GM23248 (cell line): ENCODE measurements at places on chromosomes 12 and 14. TPM values are rescaled to one million over a fixed set of nuclear protein-coding genes. Genes with fewer than 3 reads are reported as not detected.
A peak's percentile ranks its signal among the peaks of the same experiment; 100 is the strongest.

GRCh38 chr14:36212577-36212976, 36.1 kb upstream of the PTCSC3 start:
- DNase-seq, result no peak

GRCh38 chr12:81465191-81465590, 294.0 kb downstream of the PPFIA2 start:
- DNase-seq, result no peak

DNA sequence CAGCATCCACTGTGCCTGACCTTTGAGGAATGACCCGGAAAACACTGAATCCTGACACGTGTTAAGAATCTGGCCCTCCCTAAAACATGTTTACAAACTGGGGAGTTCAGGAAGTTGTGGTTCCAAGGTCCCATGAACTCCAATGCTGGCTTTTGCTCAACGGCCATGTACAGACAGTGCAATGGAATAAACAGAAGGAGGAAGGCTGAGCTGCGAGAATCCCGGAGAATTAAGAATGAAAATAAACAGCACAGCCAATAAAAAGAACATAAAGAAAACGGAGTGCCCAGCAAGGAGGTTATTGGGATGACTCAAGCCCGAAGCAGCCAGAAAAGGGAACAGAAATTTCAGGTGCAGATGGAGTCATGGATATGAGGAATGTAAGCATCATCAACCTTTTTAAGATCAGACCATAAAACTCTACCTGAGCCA, 32.3 kb downstream of the BCL11B start:
- no peak for DNase-seq

- DNase-seq, result no peak
Measured at GRCh38 chr14:101174522-101174838, 271.0 kb upstream of the RTL1 start.

DNA sequence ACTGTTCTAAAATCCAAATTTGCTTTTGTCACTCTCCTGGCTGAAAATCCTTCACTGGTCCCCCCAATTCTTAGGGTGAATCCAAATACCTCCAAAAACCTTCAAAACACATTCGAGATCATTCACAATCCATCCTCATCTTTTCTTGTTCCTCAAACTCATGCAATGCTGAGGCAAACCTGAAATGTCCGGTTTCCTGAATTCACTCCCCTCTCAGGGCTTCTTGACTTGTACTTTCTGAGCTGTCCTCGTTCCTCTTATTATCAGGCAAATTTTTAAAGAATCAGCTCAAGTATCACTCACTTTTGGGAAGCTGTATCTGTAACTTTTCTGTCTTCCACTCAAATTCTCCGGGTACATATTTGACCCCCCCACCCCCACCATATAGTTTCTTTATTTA, 84.9 kb upstream of the DUSP6 start:
- DNase-seq, result no peak

GRCh38 chr12:32788405-32788804, 32.7 kb upstream of the YARS2 start:
- no peak for DNase-seq

- DNase-seq, result peak; percentile 64
Measured at GRCh38 chr14:61923348-61923747, 161.1 kb downstream of the SNAPC1 start.

DNA sequence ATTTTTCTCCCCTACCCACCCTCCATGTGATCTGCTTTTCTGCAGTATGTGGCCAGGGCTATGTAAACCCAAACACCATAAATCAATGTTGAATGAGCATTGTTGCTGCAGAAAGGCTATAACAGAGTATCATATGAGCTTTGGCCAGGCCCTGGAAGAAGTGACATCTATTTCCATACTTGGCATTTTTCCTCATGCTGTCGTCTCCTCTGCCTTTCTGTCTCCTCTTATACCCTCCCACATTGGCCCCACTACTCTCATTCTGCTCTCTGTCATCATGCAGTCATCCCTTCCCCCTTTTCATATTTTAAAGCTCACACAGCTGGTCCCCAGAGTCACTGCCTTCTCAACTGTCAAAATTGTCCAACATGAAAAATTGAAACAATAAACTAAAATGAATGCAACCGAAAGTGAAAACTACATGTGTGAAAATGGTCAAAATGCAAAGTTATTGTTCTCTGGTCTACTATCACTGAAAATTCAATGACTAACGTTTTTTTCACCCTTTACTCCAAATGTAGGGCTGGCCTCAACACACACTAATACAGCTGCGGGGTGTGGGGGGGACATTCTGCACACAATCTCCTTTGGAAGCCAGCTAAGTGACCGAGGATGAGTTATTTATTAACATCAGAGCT, 290.7 kb upstream of the TMPO start:
- no peak for DNase-seq

GRCh38 chr12:16605642-16606116, 283 bp downstream of the LMO3 start:
- DNase-seq, result peak; percentile 50

DNA sequence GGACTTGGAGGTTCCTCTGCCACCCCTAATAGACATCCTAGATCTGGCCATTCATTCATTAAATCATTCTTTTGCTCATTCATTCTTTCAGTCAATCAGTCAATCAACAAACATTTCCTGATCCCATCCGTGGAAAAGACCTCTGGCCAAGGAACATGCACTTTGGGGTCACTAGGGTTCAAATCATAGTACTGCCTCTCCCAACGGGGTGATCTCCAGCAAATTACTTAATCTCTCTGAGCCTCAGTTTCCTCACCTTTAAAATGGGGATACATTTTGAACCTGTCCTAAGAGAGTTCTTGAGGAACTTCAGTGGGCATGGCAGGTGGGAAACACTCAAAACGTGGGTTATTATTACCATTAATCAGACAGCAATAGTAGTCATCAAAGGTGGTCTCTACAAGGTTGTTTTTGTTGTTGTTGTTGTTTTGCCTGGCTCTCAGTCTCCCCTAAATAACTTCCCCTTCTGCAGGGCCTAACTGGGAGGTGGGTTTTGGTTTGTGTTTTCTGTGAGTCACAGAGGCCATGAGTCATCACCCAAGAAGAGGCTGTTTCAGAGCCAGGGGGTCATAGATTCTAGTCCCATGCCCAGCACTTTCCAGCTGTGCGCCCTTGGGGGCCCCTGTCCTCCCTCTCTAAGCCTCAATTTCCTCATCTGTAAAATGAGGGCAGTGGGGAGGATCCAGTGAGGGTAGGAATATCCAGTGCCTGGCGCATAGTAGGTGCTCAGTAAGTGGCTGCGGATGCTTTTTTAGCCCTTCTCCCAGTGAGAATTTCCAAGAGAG, 16.9 kb upstream of the FAM222A start:
- peak; percentile 31 for DNase-seq

- DNase-seq, result no peak
Measured at GRCh38 chr14:34883954-34884353, 8.8 kb upstream of the BAZ1A start.

- no peak for DNase-seq
Measured at GRCh38 chr14:81315341-81315740, 84.8 kb downstream of the STON2 start.

- DNase-seq, result no peak
Measured at GRCh38 chr12:68932128-68932960, 627 bp downstream of the CPM start.

- no peak for DNase-seq
Measured at GRCh38 chr14:95046711-95047681, 110.3 kb downstream of the DICER1 start.

DNA sequence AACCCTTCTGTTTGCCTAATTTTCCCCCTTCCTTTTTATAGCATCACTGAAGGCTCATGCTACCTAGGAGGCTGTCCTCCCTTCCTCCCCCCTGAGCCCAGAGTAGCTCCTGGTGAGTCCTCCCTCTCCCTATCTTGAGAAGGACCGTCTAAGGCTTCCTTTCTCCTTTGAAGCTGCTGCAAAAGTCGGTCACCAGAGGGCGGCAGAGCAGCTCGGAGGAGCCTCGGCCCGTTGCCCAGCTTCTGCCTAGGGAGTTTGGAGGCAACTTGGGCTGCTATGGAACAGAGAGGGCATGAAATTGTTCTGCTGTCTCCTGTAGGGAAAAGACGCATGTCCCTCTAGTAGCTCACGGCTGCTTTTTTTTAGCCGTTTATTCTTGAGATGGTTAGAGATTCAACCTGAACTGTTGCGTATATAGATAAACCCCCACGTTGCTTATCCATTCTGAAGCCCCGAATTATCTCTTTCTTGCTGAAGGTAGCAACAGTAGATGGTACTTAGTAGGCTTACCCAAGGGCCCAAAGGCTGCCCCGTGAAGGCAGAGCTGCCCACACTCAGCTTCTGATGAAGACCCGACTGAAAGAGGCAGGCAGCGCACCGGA, 5.7 kb downstream of the WNT5B start:
- peak; percentile 92 for DNase-seq

DNA sequence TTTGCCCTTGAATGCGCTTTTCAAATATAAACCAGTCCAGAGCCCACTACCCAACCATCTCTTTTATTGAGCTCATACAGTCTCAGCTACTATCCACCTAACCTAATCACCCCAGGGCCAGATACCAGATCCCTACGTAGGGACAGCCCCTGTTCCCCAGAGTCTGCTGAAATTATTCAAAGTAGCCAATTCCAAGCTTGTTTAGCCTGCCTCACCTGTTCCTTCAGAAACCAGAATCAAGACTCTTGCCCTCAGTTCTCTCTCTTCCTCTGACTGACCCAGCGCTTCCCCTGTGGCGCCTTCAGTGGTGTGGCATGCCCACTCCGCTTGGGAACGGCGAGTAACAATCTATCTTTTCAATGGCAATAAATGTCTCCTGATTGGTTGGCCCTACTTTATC, 18.8 kb downstream of the BMAL2 start:
- DNase-seq, result no peak

- no peak for DNase-seq
Measured at GRCh38 chr12:114817571-114818425, 133.8 kb upstream of the TBX3 start.

GRCh38 chr12:81596558-81596957, 162.6 kb downstream of the PPFIA2 start:
- DNase-seq, result no peak

DNA sequence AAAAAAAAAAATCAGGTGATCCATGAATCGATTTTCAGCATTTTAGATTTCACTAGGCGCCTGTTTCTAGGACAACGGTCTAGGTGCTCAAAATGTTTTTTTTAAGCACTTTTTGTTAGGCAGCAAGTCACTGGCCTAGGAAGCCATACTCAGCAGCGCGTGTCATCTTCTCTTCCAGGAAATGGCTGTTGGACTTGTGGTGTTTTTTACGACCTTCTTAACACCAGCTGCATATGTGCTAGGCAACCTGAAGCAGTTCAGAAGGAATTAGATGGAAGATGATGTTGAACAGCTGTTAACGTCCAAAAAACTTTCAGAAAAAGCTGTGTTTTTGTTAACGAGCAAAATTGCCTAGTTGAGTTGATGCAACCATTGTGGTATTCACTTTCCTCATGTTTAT, 868 bp downstream of the COX8C start:
- DNase-seq, result no peak

GRCh38 chr12:128906485-128907137, 53.3 kb downstream of the GLT1D1 start:
- DNase-seq, result no peak

DNA sequence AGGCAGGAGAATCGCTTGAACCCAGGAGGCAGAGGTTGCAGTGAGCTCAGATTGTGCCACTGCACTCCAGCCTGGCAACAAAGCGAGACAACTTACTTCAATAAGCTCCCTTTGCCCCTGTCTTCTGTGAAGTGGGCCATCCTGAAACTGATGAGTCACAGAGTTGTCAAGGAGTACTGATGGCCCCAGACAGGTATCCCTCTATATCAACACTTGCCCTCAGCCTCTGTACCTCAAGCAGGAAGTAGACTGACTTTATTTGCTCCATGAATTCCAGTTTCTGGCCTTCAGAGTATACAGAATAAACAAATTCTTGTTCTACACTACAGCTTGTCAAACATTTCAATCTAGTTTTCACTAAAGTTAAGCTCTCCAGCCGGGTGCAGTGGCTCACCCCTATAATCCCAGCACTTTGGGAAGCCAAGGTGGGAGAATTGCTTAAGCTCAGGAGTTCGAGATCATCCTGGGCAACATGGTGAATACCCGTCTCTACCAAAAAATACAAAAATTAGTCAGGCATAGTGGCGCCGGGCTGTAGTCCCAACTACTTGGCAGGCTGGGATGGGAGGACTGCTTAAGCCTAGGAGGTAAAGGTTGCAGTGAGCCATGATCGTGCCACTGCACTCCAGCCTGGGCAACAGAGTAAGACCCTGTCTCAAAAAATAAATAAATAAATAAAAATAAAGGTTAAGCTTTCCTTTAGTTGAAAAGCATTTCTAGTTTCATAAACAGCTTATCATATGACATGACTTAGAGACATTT, 16.4 kb upstream of the LRP10 start:
- DNase-seq, result no peak

GRCh38 chr12:129028844-129029243, 175.6 kb downstream of the GLT1D1 start:
- no peak for DNase-seq

GRCh38 chr14:80425686-80426085, 214.4 kb upstream of the DIO2 start:
- DNase-seq, result peak; percentile 94

GRCh38 chr12:70482764-70483163, 116.7 kb downstream of the KCNMB4 start:
- DNase-seq, result no peak

Gene GALNT16
- 1.4 and 4.2 TPM in 2 replicates for total RNA-seq

Gene PRICKLE1
- total RNA-seq, result 12.9 and 13.2 TPM in 2 replicates

Gene SERPINA10
- total RNA-seq, result not detected in 2 replicates

Gene TPPP2
- not detected in 2 replicates for total RNA-seq

Gene C1QL4
- not detected in 2 replicates for total RNA-seq

Gene PRH2
- 2.5 TPM in 1 of 2 replicates, not detected in the other for total RNA-seq

Gene TRHDE
- 2.8 and 9.2 TPM in 2 replicates for total RNA-seq

Gene TAS2R42
- total RNA-seq, result not detected in 2 replicates

Gene RHEBL1
- total RNA-seq, result 0.86 and 1.1 TPM in 2 replicates

Gene CACNA2D4
- total RNA-seq, result under 0.01 TPM in 1 of 2 replicates, not detected in the other

Gene PLEKHG7
- total RNA-seq, result not detected in 2 replicates

Gene FAIM2
- total RNA-seq, result 0.86 and 2.8 TPM in 2 replicates

Gene SERPINA1
- 0.65 TPM in 1 of 2 replicates, not detected in the other for total RNA-seq

Gene LIN7A
- total RNA-seq, result 1.0 and 1.5 TPM in 2 replicates

Gene CCND2
- 4.2 and 4.9 TPM in 2 replicates for total RNA-seq

Gene RFLNA
- 4.6 and 4.9 TPM in 2 replicates for total RNA-seq

Gene OR6C2
- total RNA-seq, result not detected in 2 replicates

Gene OR5AU1
- total RNA-seq, result not detected in 2 replicates

Gene GCN1
- 74.8 and 79.7 TPM in 2 replicates for total RNA-seq

Gene FITM1
- not detected in 2 replicates for total RNA-seq

Gene IGF1
- 1.4 and 2.9 TPM in 2 replicates for total RNA-seq

Gene IFNG-AS1
- not detected in 2 replicates for total RNA-seq
